ENCODE measurements at places on chromosomes 5 and 9.

- DNase-seq: no peak
These were observed 35.3 kb downstream of the HNRNPH1 start for GRCh38 chr5:179588166-179588565.

- DNase-seq: no peak
These were observed 16.8 kb downstream of the CTXN3 start for GRCh38 chr5:127665641-127666040.

GRCh38 chr9:33468215-33468730 is 5.5 kb downstream of the NOL6 start:
- no peak for DNase-seq

DNA sequence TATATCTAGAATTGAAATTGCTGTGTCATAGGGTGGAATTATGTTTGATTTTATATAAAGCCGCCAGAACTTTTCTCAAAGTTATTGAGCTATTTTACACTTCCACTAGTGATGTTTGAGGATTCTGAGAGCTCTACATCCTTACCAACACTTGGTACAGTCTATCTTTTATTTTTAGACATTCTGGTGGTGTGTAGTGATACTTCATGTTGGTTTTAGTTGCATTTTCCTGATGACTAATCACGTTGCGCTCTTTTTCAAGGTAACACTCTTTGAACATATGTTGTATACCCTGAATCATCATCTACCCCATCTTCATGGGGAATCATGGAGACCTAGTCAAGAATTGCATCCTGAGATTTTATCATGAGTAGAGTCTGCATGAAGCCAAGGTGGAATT is 141.7 kb downstream of the NXNL2 start:
- no peak for DNase-seq

- no peak for DNase-seq
These were observed 129.2 kb upstream of the FST start for GRCh38 chr5:53350991-53351770.

DNA sequence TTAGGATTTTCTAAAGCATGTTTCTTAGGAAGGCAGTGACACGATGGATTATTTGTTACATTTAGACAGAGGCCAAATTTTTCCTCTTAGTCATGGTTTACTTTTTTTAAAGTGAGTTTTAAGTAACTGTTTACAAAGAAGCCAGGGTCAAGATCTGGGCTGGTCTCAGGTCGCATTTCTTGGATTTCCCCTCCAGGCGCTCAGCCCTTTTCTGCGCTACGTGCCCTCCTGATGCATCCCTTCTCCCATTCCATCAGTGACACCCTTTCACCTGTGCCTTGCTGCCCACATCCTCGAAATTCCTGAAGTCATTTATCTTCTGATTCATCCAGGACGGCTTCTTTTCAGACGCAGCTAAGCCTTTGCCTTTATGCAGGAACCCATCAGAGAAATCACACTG is 330.3 kb downstream of the IRX1 start:
- no peak for DNase-seq

GRCh38 chr9:12716823-12717600 is 23.8 kb downstream of the TYRP1 start:
- no peak for DNase-seq

GRCh38 chr9:130219661-130220096 is 45.9 kb upstream of the HMCN2 start:
- no peak for DNase-seq

All from stimulated activated CD8-positive, alpha-beta memory T cell treated with anti-CD3 and anti-CD28 coated beads, Interleukin-2, amount 100 ng/mL, for 1 hour (primary cell).